Forelimb muscle (tissue), 1 donor: ENCODE measurements at places on chromosomes 5 and 9. TPM values are rescaled to one million over a fixed set of nuclear protein-coding genes. Genes with fewer than 3 reads are reported as not detected.

DNA sequence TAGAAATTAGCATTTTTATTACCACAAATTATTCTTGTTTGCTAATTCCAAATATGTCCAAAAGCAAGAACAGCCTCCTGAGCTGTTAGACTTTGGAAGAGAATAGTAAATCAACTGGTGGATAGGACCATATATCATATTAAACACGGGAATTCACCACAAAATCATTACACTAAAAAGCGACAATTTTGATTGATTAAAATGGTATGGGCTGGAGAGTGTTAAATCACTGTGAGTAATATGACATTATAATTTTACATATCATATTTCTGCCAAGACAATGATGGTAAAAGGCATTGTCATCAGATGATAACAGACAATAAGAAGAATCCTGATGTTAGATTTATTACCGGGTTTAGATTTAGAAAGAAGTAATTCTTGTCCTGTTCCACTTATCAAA, 107.2 kb upstream of the ARRDC3 start:
- no peak for DNase-seq

DNA sequence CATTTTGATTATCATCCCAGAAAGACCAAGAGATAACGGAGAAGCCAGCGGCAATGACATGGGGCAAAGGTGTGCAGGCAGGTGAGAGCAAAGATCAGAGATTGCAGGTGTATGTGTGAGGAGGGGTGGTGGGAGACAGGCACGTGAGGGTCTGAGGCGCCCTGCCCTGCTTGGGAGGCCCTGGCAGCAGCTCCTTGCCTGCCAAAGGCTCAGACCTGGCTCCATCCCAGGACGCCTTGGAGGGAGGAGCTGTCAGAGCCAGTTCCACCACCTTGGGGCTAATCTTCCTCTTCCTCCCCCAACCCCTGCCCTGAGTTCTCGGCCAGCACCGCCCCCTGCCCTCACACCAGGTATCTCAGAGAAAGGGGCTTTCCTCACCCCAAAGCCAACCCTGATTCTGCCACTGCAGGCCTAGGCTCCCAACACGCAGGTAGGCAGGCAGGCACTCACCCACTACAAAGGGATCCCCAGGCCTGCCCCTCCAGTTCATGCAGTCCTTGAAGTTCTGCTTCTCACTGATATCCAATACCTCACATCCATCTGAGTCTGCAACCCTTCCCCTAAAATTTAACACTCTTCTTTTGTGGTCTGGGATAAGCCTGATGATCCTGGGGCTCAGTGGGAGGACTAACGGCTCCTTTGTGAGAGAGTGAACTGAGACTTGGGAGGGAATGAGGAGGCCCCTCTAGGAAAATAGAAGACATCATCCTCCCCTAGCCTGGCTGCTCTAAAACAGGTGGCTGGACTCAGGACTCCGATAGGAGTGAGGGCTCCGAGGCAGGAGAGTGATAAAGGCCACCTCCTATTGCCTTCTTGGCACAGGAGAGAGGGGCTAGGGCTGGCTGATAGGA, 1.8 kb downstream of the AQP3 start:
- DNase-seq = no peak

DNA sequence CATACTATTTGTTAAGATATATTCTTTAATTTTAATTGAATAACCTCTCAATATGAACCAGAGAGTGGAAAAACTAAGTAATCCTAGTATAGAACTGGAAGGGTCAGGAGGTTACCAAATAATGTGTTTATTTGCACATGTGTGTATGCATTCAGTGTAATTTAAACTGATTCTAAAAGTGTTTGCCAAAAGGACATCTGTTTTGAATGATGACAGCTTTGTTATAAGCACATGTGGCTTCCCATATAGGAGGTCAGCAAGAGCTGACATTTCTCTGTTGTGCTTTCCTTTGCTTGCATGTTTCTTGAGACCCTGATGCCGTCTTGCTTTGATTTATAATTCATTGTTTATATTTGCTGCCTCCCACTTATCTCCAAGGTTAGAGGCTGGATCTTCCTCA, 383.4 kb downstream of the BRINP1 start:
- peak; percentile 70 for DNase-seq

The S1PR3 gene
- 24.6 TPM for polyA plus RNA-seq

The SLC6A18 gene
- not detected for polyA plus RNA-seq

DNA sequence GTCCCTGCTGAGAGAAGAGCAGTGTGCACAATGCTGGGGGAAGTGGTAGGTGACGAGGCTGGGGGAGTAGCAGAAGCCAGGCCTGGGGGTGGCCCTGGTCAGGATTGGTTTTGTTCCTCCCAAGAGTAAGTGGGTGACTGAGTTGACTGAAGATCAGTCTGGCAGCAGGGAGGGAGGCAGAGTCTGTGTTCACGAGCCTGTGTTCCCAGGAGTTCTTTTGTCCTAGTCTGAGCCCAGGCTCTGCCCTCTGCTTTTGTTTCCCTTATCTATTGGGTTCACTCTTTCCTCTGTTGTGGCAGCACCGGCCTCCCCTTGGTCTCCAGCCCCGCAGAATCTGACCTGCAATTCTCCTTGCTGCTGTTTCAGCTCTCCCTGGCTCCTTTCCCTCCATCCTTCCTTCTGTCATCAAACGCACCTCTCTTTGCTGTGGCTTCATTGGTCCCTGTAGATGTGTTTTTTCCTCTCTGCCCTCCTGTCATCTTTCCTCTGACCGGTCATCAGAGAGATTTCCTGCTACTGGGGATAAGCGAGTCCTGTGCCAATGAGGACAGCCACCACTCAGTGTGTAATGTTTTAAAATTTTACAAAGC, 607.4 kb downstream of the KIF4B start:
- DNase-seq = no peak

GRCh38 chr5:53008751-53009150, 19.6 kb downstream of the ITGA2 start:
- DNase-seq = no peak

DNA sequence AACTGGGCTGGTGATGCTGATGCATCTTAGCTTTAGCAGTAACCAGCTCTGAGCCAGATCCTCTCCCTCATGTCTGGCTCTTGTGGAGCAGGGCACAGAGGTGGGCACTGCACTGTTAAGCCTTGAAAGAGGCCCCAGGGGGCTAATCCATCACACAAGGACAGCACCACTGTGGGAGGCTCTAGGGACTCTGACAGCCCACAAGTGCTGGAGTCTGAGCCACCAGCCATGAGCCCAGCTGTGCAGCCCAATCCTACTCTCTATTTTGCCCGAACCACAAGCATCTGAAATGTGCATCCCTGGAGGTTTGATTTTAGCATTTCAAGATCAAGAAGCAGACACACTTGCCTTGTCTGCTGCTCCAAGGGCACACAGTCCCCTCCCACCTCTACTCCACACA, 407.1 kb upstream of the TRPC7 start:
- DNase-seq = no peak
